KBM-7 (cell line): ENCODE measurements at places on chromosomes 4 and X.

DNA sequence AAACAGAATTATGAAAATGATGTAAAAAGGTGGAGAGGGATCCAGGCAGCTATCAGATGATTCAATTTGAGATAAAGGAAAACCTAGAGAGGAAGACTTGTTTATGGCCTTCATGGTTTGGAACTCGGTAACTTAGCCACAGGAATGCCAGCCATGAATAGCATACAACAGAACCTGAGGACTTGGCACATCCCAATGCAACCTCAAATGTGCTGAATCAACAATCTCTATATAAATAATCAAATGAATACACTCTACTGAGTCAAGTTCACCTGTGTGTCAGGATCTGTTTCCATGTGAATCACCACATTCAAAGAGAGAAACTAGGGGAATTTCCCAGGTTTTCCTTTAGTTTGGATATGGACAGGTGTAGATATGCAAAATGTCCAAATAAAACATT lies 86.9 kb downstream of the MBNL3 start:
- DNase-seq: no peak

DNA sequence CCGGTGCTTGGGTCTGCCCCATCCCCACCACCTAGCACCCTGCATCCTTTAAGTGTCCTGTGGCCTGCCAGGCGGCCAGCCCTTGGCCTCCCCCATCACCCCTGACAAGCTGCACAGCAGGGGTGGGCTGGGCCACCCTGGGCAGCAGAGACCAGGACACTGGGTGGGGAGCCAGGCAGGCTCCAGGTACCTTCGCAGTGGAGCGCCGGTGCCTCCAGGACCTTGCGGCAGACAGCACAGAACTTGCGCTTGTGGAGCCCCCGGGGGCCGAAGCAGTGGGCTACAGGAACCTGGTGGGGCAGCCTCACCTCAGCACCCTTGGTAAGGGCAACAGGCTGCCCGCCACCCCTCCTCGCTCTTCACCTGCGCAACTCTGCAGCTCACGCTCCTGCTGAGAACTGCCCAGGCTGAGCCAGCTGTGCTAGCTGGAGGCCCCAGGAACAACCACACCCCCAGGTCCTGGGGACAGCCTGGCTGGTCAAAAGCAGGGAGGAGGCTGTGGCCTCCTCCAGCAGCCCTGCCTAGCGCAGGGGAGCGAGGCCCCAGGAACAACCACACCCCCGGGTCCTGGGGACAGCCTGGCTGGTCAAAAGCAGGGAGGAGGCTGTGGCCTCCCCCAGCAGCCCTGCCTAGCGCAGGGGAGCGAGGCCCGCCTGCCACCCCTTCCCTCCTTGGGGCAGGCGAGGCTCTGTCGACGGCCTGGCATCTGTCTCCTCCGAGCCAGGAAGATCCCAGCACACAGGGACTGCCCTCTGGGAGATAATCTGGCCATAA lies 4.6 kb downstream of the DGKQ start:
- DNase-seq: no peak

DNA sequence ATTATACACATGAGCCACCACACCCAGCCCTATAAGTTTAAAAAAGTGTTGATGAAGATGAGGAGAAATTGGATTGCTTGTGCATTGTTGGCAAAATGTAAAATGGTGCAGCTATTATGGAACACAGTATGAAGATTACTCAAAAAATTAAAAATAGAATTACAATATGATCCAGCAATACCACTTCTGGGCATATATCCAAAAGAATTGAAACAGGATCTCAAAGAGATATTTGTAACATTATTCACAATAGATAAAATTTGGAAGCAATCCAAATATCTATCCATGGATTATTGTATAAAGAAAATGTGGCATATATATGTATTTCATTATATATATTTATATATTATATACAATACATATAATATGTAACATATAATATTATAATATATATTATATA lies 515.6 kb upstream of the GNPDA2 start:
- no peak for DNase-seq

DNA sequence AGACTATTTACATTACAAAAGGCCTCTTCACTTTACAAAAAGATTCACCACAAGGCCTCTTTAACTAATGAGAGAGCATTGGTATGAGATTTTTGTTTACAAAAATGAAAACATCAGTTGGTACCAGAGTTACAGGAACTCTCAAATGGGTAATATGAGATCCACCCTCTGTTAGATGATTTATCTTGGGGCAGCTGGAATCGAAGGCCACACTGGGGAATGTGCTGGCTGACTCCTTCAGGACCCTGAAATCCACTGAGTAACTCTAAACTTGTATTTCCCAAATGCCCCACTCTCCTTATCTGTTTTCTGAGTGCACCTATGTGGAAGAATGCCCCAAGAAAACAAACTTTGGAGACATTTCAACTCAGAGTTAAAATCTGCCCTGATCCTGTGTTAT lies 232.9 kb upstream of the F9 start:
- DNase-seq: no peak

DNA sequence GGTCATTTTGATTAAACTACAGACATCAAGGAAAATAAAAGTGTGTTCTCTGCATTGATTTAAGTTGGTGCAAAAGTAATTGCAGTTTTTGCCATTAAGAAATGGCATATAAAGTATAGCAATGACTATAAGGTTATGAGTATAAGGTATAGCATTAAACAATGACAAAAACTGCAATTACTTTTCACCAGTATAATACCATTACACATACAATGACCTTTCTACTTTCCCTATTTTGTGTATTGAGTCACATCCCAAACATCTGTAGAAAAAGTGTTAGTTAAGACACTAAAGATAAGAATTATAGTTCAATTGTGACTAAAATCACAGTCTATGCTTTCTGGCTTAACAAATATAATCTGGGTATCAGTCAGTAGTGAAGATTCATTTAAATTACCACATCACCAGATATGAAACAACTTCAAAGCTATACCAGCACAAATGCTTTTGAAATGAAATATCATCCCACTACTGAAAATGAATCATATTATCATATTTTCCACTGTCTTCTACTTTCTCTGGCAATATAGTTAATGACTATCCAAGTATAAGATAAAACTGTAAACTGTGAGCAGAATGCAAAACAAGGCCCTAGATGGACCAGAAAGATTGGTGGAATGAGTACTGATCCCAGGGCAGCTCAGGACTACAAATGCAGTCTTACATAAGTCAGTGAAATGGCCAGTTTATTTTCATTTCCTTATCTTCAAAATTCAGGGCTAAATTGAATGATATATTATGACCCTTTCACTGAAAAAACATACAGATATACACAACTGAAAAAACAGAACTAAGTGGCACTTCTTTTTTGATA lies 241.1 kb downstream of the ANTXR2 start:
- no peak for DNase-seq

- DNase-seq: peak; percentile 84
Observed at GRCh38 chr4:1693131-1693896, 9.2 kb upstream of the FAM53A start.

- DNase-seq: peak; percentile 38
Observed at GRCh38 chr4:98838977-98839618, 89.8 kb downstream of the EIF4E start.

GRCh38 chr4:8862800-8863685 lies 8.6 kb downstream of the HMX1 start:
- no peak for DNase-seq
